ENCODE measurements at places on chromosomes 4 and X. TPM values are rescaled to one million over a fixed set of nuclear protein-coding genes. Genes with fewer than 3 reads are reported as not detected.

GRCh38 chrX:40578039-40578695 lies 2.6 kb upstream of the ATP6AP2 start:
- H3K4me1 ChIP-seq: peaks cover 10% of the 10 kb centered on the region
- no peaks in the 10 kb centered on the region for H3K36me3 ChIP-seq
- DNase-seq: no peak
- H3K27me3 ChIP-seq: peaks cover 45% of the 10 kb centered on the region
- no peak overlapping the region for H3K4me3 ChIP-seq

DNA sequence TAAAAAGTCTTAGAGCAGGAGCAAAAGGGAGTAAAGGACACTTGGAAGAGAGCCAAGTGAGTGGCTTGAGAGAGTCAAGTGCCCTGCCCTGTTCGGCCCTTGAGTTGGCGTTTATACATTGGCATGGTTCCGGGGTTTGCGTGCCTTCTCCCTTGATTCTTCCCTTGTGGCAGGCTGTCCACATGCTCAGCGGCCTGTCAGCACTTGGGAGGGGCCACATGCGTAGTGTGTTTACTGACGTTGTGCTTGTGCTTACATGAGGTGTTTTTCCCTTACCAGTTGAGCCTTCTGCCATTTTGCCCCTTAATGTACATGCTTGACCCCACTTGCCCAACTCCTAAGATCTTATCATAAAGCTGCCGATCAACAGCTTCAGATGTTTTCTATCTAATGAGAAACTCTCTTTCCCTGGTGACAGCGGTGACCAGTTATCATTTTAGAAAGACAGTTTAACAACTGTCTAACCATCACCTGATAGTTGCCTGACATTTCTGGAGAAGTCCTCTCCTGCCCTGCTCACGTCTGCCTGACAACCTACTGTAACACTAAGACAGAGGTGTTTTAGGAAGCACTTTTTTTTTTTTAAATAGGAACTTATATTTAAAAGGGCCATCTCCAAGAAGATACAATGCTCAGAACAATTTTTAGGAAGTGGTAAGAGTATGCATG lies 49.5 kb upstream of the GC start:
- no peak overlapping the region for H3K27ac ChIP-seq
- H3K4me1 ChIP-seq: no peaks in the 10 kb centered on the region
- H3K4me3 ChIP-seq: no peak overlapping the region
- H3K27me3 ChIP-seq: no peaks in the 10 kb centered on the region

- H3K27ac ChIP-seq: no peak overlapping the region
- H3K4me1 ChIP-seq: no peaks in the 10 kb centered on the region
- DNase-seq: no peak
- H3K27me3 ChIP-seq: peaks cover 68% of the 10 kb centered on the region
These were observed 20.0 kb downstream of the NDP start for GRCh38 chrX:43953218-43953617.

DNA sequence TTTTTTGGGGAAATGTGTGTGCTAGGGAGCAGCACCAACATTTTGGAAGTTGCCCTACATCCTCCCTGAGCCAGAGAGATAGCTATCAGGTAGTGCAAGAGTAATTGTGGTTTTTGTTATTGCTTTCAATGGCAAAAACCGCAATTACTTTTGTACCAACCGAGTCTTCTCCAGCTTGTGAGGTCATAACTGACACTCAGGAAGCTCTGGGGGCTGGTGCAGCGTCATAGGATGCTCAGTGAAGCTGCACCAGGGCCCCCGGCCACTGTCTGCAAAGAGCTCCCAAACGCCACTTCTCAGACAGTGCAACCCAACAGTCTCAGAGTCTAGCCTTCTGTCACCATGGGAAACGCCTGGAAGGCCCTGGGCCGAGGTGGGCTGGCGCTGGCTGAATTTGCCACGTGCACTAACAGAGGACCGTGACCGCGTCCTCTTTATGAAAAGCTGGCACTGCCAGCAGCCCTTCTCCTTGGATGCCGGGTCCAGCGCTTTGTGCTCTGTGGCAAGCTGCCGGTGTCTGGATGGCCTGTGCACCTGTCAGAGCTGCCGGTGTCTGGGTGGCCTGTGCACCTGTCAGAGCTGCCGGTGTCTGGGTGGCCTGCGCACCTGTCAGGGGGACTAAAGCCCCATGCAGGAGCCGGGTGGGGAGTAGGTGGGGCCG lies 19.4 kb downstream of the SH3TC1 start:
- peaks cover 22% of the 10 kb centered on the region for H3K36me3 ChIP-seq
- no peak for DNase-seq
- no peak overlapping the region for H3K27ac ChIP-seq
- H3K4me1 ChIP-seq: peaks cover 20% of the 10 kb centered on the region
- H3K4me3 ChIP-seq: no peak overlapping the region

- peak; percentile 83 for DNase-seq
- no peaks in the 10 kb centered on the region for H3K36me3 ChIP-seq
- H3K27ac ChIP-seq: no peak overlapping the region
- peaks cover 12% of the 10 kb centered on the region for H3K4me1 ChIP-seq
These were observed 544.0 kb upstream of the AMOT start for GRCh38 chrX:113384628-113385027.

DNA sequence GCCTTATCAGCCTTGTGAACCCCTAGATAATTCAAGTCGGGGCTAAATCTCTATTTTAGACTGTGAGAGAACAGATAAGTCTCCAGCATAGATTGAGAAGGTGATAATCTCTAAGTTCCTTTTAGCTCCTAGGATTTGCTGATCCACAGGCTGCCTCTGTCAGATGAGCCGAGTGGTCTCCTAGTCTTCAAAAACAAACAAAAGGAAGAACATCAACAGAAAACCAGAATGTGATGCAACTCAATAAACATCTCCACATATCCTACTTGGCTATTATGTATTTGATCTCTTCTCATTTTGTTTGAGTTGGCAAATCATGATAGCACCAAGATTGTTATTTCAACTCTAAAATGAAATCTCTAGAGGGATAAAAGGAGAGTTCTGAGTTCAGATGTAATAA lies 88.4 kb upstream of the SLC7A11 start:
- no peaks in the 10 kb centered on the region for H3K36me3 ChIP-seq
- DNase-seq: no peak
- H3K27ac ChIP-seq: no peak overlapping the region
- H3K27me3 ChIP-seq: no peaks in the 10 kb centered on the region

- peaks cover 5% of the 10 kb centered on the region for H3K4me1 ChIP-seq
- no peaks in the 10 kb centered on the region for H3K27me3 ChIP-seq
- H3K36me3 ChIP-seq: no peaks in the 10 kb centered on the region
- no peak overlapping the region for H3K27ac ChIP-seq
- H3K4me3 ChIP-seq: no peak overlapping the region
These were observed 373.6 kb downstream of the MAPK10 start for GRCh38 chr4:85986266-85986665.

DNA sequence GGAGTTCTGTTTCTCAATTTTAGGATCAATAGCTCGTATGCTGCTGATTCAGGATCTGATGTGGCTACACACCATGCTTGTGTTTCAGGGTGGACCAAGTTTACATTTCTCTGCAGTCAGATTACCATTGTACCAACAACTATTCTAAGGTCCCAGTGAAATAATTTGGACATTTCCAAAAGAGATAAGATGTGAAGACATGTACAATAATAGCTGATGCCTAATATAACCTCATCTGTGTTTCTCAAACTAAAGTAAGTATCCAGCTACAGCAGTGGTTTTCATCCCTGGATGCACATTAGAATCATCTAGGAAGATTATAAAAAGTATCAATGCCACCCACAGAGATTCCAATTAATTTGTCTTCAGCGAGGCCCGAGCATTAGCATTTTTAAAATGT lies 209.7 kb downstream of the ANTXR2 start:
- H3K36me3 ChIP-seq: no peaks in the 10 kb centered on the region
- H3K27me3 ChIP-seq: no peaks in the 10 kb centered on the region
- no peak for DNase-seq
- H3K4me3 ChIP-seq: no peak overlapping the region

- H3K27ac ChIP-seq: no peak overlapping the region
- H3K27me3 ChIP-seq: no peaks in the 10 kb centered on the region
- no peaks in the 10 kb centered on the region for H3K36me3 ChIP-seq
- H3K4me1 ChIP-seq: peaks cover 21% of the 10 kb centered on the region
- DNase-seq: no peak
These were observed 4.9 kb downstream of the CHRNA9 start for GRCh38 chr4:40340030-40340429.

GRCh38 chr4:3121110-3121509 lies 46.6 kb downstream of the HTT start:
- H3K27me3 ChIP-seq: no peaks in the 10 kb centered on the region
- no peak for DNase-seq
- peaks cover 76% of the 10 kb centered on the region for H3K36me3 ChIP-seq

DNA sequence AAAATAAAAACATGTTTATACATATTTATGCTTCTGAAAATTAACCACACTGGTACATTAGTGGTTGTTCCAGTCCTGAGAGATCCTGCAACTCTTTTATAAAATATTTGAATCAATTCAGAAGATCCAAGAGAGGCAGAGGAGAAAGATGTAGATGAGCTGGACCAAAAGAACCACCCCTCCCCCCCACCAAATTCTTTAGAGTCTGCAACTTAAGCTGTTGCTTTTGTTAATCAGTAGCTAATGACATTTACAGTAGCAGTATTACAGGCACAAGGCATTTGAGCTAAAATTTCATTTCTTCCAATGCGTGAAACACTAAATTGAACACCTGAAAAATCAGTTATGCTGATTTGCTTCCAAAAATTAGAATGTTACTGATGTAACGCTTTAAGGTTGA lies 61.5 kb downstream of the PDK3 start:
- H3K27me3 ChIP-seq: peaks cover 69% of the 10 kb centered on the region
- no peaks in the 10 kb centered on the region for H3K36me3 ChIP-seq
- DNase-seq: no peak
- no peak overlapping the region for H3K27ac ChIP-seq

DNA sequence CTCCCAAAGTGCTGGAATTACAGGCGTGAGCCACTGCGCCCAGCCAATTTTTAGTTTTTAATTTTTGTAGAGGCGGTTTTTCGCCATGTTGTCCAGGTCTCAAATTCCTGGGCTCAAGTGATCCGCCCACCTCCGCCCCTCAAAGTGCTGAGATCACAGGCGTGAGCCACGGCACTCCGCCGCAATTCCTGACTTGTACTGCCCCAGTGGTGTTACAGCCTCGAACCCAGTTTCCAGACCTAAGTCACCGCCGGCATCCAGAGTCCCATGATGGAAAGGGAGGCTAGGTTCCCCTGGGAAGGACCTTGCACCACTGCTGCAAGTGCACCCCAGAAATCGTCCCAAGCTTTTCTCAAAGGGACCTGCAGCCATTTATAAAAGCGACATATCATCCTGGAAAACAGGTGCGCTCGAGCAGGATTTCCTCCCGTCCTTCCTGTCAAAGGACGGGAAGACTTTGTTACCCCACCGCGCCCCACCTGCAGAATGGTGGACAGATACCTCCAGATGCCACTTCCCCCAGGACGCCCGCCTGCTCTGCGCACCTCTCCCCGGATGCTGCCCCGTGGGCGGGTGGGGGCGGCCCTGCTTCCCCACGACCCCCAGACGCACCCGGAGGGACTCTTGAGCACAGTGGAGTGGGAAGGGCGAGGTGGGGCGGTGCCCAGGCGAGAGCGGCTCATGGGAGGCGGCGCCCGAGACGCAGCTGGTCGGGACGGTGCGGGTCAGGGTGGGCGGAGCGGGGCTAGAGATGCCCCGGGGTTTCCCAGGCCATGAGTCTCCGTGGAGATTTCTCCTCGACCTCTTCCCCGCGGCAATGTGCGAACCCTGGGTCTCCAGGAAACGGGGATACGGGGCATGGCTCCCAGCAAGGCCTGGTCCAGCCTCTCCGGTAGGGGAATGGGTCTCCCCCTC lies 947 bp upstream of the RPL10 start:
- H3K27me3 ChIP-seq: no peaks in the 10 kb centered on the region
- H3K4me3 ChIP-seq: peak overlapping the region; percentile 92
- peak; percentile 69 for DNase-seq
- peaks cover 42% of the 10 kb centered on the region for H3K36me3 ChIP-seq

- no peak overlapping the region for H3K4me3 ChIP-seq
- H3K27me3 ChIP-seq: no peaks in the 10 kb centered on the region
- peaks cover 6% of the 10 kb centered on the region for H3K4me1 ChIP-seq
These were observed 5.6 kb upstream of the TXK start for GRCh38 chr4:48139691-48140090.

DNA sequence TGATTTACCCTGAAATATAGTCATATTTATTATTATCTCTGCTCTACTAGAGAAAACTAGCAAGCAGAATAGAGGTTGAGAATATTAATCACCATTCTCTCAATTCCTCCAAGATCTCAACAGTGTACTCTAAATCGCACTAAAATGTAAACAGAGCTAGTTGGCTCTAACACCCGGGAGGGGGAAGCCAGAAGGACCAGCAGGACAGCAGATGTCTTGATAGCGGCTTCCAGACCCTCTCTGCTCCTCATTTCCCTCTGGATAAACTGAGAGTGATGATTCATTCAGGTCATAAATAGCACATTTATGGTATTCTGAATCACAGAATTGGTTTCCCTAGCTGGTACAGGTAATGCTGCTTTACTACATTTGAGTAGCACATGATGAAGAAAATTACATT lies 82.5 kb downstream of the TBC1D9 start:
- H3K27ac ChIP-seq: no peak overlapping the region
- H3K4me1 ChIP-seq: peaks cover 6% of the 10 kb centered on the region
- DNase-seq: no peak
- H3K27me3 ChIP-seq: no peaks in the 10 kb centered on the region
- H3K4me3 ChIP-seq: no peak overlapping the region

Gene GLOD5
- total RNA-seq: not detected

Gene NXF2
- total RNA-seq: not detected

Gene PRPS2
- total RNA-seq: 27.3 TPM

Gene NDNF
- total RNA-seq: 0.42 TPM

Gene PSAPL1
- total RNA-seq: not detected

Gene GRPR
- not detected for total RNA-seq

Data from MCF 10A (cell line).